ENCODE measurements at places on chromosomes 2 and 18.

GRCh38 chr18:52499644-52500043 is 159.6 kb downstream of the DCC start:
- DNase-seq = no peak

GRCh38 chr2:144396318-144396717 is 123.6 kb downstream of the ZEB2 start:
- DNase-seq = no peak

DNA sequence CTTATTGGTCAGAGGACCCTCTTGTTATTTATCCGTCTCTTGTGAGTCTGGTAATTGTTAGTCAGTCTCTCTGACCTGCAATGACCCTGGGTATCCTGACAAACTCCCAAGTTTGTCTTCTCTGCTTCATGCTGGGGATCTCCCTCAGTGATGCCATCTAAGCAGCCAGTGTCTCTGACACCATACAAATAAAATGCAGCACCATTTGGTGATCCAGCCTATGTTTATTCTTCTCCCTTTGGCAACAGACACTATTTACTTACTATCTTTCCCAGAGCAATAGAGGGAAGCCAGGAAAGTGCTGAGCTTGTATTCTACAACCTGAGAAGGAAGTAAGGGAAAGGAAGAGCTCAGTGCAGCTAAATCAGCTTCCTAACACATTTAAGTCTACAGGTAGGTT is 15.9 kb downstream of the SERPINE2 start:
- no peak for DNase-seq

DNA sequence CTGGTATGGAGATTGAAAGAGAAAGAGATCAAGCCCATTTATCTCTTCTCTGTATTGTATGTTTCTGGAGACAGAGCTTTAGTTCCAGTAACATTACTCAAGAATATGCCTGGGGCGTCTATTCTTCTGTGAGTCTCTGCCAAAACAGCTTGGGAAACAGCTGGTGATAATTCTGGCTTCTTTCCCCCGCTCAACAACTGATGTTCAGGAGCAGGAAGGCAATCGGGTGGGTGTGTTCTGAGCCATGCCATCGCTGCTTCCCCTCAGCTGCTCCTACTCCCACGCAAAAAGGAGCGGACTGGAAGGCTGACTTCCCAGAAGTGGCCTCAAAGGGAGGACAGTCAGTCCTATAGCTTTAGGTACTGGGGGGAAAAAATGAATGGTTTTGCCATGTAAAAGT is 695.1 kb downstream of the PLCL1 start:
- DNase-seq = no peak

DNA sequence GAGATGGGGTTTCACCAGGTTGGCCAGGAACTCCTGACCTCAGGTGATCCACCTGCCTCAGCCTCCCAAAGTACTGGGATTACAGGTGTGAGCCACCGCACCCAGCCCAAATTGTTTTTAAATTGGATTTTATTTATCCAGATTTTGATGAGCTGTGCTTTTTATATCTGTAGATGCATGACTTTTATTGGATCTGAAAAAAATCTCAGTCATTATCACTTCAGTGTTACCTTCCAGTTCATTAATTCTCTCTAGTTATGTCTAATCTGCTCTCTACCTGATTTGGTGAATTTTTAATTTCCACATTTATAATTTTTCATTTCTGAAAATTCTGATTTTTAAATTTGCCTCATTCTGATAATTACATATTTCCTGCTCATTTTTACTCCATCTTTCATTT is 13.5 kb downstream of the AGFG1 start:
- DNase-seq = no peak

GRCh38 chr2:240294514-240294913 is 140.9 kb upstream of the GPC1 start:
- DNase-seq = no peak

DNA sequence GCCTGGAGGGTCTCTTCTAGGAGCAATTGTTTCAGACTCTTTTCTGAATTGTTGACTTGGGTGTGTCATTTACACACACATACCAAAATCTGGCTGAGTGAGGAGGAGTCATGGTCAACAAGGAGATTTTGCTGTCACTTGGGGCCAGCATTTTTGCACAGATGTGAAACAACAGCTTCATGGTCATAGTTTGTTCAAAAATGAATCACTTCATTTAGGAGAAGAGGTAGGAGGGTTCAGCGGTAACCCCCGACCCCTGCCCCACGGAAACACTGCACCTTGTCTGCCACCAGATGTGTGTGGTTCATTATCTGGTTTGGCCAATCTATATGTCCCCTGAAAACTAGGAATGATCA is 42.2 kb downstream of the LBH start:
- DNase-seq = no peak
